ENCODE measurements at places on chromosomes 2 and 18.

DNA sequence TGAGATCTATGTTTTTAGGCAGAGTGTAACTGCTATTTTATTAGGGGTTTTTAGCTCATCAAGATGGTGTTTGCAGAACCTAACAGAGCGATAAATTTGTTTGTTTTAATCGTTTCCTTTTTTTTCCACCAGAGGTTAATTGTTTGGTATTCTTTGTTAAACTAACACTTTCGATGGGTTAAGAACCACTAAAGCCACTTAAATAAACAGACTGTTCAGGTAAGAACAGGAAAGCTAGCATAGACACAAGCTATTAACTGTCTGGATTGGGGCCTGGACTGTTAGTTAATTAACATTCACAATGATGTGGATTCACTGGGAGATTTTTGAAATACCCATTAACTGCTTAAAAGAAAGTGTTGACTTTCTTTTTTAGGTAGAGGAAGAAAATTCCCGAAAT, 209.0 kb upstream of the COPS8 start:
- DNase-seq: no peak

- no peak for DNase-seq
These were observed 78.3 kb downstream of the HDAC4 start for GRCh38 chr2:239322416-239323086.

DNA sequence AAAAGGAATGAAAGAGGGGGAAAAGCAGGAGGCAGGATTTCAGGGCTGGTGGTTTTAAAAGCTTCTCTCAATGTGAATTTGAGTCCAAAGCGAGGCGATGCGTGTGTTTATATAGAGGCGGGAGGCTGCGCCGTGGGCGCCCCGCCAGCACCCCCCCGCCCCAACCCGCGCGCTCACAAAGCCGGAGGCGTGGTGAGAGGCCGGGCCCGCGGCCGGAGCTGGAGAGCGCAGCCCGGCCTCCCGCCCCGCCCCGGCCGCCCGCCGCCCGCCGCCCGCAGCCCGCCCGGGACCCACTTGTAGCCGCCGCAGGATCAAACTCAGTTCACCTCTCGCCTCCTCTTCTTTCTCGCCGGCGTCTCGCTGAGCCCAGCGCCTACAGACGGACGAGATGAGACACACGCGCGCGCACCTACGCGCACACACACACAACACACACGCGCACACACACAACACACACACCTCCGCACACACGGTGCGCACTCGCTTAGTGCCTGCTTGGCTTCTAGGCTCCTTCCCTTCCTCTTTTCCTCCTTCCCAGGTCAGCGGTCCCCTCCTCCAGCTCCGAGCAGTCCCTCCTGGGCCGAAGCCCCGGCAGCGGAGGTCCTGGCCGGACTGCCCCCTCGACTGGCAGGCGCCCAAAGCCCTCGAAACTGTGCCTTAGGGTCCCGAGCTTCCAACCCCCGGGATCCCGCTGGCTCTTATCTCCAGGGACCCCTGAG, 1.3 kb upstream of the CYP26B1 start:
- DNase-seq: no peak

DNA sequence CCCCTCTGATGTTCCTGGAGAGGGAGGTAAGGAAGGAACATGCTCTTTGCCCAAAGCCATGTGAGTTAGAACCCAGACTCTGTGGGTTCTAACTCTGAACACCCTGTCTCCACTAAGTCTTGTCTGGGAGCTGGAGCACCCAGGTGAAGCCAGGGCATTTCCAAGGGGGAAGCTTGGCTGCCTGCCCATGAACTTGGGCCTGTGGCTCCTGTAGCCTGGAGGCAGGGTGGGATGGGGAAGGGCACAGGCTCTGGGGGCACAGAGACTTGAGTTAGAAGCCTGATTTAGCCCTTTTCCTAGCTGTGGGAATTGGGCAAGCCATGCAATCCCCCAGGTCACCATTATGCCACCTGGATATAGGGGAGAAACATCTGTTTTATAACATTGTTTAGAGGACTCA, 65.2 kb downstream of the LBH start:
- DNase-seq: no peak

- no peak for DNase-seq
These were observed 187.0 kb downstream of the HAUS1 start for GRCh38 chr18:46291149-46291548.

DNA sequence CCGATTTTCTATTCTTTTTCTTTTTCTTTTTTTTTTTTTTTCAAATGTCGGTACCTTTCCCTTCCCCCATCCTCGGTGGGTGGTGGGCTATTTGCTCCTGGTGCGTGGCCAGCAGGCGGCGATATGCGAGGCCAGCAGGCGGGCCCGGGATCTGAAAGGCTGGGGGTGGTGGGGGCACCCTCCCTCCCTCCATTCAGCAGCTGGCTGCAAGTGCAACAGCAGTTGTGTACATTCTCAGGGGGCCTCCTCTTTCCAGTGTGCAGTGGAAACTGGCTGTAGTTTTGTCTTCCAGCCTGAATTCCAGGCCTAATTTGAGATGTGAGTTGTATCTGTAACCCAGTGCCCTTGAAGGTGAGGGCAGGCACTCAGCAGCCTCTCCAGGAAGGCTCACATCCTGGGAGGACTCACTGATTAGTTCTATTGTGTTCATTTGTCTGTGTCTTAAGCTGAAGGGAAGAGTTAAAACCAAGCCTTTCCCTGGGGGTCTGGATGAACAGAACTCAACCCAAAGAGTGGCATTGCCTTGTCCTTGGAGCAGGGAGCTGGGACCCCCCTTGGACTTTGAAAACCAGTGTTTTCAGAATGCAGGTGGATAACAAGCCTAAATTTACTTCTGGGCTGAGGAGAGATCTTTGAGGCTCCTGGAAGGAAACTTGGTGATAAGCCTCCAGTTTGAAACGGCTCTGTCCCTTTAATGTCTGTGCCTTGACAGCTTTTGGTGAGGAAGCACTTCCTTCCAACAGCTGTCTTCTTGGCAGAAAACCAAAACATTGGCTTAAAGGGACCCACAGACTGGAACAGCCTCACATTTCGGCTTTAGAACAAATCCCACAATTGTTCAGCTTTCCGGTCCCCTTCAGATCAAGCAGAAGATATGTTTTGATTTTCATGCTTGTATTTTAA, 3.3 kb downstream of the MYCN start:
- DNase-seq: no peak

GRCh38 chr18:37853706-37854105, 288.1 kb upstream of the CELF4 start:
- DNase-seq: no peak

DNA sequence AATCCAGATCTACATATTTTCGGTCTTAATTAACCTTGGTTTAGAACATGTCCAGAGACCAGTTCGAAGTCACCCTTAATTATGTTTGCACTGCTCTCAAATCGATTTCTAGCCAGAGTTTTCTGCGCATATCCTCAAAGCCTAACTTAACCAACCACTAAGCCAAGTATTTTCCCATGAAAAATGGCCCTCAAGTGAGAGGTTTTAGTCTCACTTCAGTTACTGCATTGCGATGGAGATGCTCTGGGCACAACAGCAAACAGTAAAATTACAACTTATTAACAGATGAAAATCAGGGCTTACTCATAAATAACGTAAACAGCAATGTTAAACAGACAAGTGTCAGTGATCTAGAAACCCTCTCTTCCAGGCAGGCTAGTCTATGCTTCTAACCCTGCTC, 4.5 kb downstream of the RTN4 start:
- no peak for DNase-seq

DNA sequence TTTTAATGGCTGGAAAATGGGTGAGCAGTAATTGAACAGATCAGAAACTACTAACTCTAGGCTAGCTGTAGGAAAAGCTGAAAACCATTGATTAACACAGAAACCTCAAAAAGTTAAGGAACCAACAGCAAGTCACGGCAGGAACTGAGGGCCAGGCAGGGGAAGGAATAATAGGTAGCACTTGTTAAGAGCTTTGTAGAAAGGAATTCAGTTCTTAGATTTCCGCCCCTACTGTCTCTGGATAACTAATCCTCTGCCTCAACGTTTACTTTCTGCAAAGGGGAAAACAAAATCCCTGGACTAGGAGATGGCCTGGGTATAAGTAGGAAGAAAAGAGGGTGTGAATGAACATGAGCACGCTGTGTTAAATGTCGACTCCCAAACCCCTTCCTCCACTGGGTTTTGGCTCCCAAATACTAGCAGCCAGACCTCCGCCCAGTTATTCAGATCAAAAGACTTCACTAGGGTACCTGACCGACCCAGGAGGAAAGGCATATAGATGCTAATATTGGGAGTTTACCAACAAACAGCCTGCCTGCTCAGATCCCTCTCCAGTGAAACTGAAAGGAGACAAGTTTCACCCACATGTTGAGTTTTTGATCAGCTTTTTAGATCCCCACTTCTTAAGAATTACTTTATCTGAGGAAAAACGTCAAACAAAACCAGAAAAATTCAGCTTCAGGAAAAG, 12.4 kb downstream of the SMAD2 start:
- no peak for DNase-seq

GRCh38 chr2:197972061-197972460, 167.7 kb downstream of the PLCL1 start:
- DNase-seq: no peak

GRCh38 chr2:119218478-119219064, 5.1 kb upstream of the STEAP3 start:
- DNase-seq: no peak
